ENCODE measurements at places on chromosomes 7 and 10.

- DNase-seq = no peak
These were observed 34.0 kb downstream of the SMKR1 start for GRCh38 chr7:129536323-129536722.

DNA sequence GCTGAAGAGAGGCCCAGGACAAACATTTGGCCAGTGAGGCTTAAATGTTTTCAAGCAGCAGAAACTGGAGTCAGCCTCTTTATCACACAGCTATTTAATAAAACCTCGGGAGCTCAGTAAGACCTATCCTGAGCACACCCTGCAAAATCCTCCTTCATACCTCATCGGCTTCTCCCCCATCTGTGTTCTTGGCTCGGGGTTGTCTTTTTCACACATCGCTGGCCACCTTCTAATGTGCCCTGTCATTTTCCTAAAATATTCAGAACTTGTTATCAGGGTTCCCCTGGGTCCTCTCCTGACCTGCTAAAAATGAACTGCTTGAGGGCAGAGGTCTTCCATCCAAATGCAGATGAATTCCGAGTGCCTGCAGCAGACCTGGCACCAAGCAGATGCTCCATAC, 310.3 kb upstream of the AKR1E2 start:
- DNase-seq = no peak

GRCh38 chr10:104707602-104708459, 66.7 kb downstream of the SORCS3 start:
- DNase-seq = no peak

DNA sequence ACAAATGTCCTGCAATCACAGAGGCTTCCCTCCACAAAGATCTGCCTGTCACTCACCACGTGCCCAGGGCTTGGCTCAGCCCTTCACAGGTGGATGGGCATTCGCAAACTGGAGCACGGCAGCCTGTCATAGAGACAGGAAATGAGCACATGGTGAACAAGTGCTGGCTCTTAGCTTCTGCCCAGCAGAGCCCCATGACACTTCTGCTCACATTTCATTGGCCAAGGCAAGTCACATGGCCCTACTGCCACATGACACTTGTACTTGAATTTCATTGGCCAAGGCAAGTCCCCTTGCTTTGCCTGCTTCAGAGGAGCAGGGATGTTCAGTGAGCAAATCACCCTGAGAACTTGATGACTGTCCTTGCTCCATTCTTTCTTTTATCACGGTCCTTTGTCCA, 110.8 kb upstream of the PPP2R2D start:
- no peak for DNase-seq

DNA sequence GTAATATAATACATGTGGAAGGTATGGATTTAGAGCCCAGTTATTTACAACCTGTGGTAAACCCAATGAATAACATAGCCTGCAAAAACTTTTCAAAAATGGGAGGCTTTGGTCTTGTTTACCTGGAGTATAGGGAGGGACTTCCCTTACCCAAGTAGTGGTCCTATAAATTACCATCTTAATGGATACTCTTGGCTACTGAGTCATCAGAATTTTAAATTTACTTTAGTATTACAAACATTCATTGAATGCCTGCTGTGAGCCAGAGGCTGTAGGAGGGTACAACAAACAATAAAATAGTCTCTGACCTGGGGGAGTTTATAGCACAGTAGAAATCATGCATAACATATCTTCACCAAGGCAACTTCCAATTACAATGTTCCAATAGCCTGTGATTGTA, 365.1 kb downstream of the BBS9 start:
- DNase-seq = no peak

- no peak for DNase-seq
These were observed 247.8 kb downstream of the CELF2 start for GRCh38 chr10:11265484-11265883.

GRCh38 chr7:141439164-141439563, 112.0 kb upstream of the AGK start:
- no peak for DNase-seq

DNA sequence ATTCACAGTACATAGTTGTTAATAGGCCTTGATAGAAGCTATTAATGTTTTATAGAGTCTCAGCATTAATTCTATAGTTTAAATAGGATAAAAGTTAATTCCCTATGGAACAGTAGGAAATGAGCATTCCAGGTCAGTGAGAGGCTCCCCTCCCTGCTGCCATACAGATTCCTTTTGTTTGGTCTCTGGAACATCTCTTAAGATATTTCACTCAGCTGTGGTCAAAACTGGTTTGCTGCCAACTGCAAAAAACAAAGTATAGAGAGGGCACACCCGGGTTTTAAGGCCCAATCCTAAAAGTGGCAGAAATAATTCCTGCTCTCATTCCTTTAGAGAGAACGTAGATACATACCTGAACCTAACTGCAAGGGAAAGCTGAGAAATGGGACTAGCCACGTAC, 51.3 kb downstream of the MDFIC start:
- no peak for DNase-seq

- no peak for DNase-seq
These were observed 12.2 kb upstream of the JMJD1C start for GRCh38 chr10:63477927-63478326.

DNA sequence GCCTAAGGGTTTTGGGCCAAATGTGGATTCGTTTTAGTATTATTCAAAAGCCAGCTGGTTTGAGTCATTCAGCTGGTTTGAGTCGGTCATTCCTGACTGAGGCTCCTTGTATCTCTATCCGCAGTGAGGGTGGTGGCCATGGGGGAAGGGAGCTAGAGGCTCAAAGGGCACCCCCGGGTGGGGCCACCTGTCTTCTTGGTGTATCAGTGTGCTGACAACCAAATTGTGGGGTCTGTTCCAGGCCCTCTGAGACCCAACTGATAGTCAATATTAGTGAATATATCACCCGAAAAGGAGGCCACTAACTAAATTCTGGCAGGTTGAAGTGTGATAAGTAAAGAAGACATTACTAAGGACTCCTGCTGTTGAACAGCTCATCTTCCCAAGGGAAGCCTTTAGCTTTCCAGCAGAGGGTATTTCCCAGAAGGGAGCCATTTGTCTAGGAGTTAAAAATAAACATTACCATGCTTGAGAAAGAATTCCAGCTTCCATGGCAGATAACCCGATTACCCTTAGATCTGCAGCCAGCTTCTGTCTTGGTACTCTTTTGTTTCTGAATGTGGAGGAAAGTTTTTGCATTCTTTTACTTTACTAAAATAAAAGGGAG, 29.9 kb upstream of the DDX50 start:
- DNase-seq = no peak

- no peak for DNase-seq
These were observed 4.3 kb downstream of the CUBN start for GRCh38 chr10:17125206-17125893.

- DNase-seq = no peak
These were observed 17.7 kb upstream of the MINDY3 start for GRCh38 chr10:15877836-15878576.

- DNase-seq = no peak
These were observed 60.8 kb downstream of the CRTAC1 start for GRCh38 chr10:97969538-97970079.

DNA sequence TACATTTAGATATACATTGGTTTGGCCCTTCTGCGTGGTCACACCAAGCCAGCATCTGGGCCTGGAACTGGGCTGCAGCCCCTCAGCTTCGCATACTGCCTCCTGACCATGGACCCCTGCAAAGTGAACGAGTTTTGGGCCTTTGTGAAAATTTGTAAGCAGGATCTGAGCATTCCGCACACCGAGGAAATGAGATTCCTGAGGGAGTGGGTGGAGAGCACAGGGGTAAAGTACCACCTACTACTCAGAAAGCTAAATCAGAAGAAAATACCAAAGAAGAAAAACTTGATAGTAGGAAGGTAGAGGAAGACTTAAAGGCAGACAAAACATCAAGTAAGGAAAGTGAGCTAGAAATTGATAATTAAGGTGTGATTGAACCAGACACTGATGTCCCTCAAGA, 22.5 kb upstream of the NT5C2 start:
- no peak for DNase-seq

DNA sequence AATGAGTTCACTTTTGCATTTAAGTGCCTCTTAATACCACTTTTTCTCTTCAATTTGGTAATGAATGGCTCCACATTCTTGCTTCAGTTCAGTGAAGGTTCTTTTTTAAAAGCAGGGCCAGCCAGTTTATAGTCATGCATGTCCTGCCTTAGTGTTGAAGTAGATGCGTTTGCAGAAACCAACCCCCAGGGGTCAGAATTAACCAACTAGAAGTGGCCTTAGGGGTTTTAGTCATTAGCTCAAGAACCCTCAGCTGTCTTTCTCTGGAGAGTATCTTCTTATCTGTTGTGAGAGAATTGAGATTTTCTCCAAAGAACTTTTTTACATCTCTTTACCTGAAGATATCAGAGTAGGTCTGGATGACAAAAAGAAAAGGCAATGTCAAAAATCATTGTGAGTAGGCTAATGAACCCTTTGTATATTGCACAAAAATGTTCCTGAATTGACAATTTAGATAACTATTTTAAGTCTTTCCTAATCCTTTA, 82.2 kb downstream of the PIK3CG start:
- no peak for DNase-seq

DNA sequence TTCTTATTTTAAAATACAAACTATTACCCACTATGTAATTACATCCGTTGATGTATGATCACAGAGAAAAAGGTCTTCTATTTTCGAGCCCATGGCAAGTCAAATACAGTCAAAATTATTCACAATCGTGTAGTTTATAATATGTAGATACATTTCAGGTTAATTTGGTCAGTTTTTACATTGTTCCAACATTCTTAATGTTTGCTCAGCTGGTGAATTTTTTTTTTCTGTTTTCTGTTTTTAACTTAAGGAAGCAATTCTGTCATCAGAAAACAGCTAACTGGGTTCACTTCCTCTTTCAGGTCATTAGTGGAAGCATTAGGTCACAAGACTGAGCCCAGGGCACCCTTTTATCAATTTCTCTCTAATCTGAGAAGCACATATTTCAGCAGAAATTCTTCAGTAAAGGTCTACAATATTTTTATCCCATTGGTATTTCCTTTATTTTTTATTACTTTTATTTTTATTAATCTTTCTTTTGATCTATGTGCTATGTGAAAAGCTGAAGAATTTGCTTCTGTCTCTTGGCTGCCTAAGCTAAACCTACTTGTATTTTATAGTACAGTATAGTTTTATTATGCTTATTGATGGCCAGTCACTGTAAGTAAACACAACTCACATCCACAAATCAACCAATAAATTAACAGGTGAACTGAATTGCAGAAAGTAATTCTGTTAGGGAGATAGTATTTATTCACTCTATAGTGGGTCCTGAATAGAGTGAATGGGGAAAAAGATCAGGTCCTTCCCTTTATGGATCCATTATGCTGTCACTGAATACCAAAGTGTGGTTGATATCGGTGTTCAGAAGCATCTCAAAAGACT, 84.6 kb downstream of the ICA1 start:
- DNase-seq = no peak

DNA sequence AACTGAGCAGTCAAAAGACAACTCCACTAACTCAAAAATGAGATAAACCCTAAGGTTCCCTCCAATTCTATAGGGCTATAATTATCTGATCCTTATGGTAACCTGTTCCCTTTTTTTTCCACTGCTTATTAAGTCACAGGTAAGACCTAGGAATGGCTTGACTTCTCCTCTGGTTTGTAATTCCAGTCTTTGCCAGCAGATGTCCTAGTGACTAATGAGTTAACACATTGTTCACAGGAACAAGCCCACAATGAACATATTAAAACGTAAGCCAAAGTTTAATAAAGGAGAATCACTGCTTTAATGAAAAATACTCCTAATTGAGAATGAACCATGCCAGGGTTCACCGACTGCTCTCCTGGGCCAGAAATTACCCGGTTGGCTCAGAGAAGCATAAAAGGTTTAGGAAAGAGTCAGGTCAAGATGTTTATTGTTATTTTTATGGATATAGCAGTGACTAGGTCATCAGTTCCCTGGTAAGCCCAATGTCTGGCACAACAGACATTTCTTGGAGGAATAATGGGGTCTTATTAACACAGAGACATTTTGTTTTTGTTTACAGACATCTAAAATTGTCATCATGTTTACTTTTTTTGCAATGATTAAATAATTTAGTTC, 120.1 kb downstream of the ELAPOR2 start:
- no peak for DNase-seq

GRCh38 chr10:90227217-90227656, 525.8 kb downstream of the KIF20B start:
- no peak for DNase-seq

DNA sequence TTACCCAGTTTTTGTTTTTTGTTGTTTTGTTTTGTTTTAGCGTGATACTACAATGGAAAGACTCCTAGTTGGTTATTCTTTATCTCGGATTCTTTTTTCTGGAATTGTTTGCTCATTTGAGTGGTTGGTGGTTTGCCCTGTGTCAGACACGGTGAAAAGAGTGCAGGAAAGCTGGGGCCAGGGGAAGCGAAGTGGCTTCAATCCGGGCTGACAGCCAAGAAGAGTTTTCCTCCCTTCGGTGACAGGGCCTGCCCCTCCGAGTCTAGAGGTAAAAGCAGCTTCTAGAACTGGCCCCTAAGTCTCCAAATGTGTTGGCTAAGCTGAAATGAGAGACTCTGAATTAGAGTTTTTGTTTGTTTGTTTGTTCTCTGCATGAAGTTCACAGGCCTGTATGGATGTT, 5.7 kb upstream of the AP5Z1 start:
- no peak for DNase-seq

DNA sequence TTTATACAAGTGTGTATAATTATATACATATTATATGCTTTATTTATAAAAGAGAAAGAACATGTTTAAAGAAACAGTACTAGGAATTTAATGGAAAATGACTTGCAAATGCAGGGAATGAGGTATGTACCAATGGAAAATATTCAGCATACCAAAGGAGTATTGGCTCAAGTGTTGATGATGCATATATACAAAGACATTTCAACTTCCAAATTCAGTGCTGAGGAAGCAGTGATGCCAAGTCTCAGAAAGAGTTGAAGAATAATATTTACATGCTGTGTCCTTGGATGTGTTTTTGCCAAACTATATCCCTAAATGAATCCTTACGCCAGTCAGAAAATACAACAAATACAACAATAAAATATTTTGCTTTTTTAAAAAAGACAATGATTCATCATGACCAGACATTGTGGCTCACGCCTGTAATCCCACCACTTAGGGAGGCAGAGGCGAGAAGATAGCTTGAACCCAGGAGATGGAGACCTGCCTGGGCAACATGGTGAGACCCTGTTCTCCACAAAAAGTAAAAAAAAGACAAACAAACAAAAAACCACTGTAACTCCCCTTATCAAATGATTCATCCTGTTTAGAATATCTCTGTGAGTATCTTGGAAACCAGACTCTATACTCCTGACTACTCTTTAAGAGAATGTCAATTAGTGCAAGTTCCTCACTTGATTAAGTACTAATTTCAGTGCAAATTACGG, 157.2 kb downstream of the CHRM2 start:
- DNase-seq = no peak

Data from occipital lobe (tissue), 3 donors.